Stimulated activated naive CD8-positive, alpha-beta T cell treated with anti-CD3 and anti-CD28 coated beads, Interleukin-15, amount 100 ng/mL, for 72 hours (primary cell): ENCODE measurements at places on chromosomes 1 and 21.

DNA sequence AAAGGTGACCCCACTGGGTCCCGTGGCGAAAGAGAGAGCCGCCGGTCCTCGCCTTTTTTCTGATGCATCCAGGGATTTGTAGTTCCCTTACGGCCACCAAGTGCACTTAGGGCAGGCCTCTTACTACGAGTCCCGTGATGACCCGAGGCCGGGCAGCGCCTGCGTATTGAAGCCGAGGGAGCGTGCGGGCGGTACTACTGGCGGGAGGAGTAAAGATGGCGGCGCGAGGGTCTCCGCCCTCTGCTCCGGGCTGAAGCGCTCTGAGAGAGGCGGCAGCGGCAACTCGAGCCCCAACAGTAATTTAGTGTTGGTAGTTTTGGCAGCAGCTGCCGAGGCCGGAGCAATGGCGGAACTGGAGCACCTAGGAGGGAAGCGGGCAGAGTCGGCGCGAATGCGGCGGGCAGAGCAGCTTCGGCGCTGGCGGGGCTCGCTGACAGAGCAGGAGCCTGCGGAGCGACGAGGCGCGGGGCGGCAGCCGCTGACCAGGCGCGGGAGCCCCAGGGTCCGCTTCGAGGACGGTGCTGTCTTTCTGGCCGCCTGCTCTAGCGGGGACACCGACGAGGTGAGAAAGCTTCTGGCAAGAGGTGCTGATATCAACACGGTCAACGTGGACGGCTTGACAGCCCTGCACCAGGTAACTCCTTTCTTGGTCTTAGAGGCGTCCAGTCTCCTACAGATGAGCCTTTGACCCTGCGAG lies at the start of gene PPP1R12B:
PPP1R12B (plus strand) TSS at position 191 of the 697 bp plus-strand sequence; CDS start at position 344, 153 bp downstream.
- DNase-seq = peak; percentile 93

DNA sequence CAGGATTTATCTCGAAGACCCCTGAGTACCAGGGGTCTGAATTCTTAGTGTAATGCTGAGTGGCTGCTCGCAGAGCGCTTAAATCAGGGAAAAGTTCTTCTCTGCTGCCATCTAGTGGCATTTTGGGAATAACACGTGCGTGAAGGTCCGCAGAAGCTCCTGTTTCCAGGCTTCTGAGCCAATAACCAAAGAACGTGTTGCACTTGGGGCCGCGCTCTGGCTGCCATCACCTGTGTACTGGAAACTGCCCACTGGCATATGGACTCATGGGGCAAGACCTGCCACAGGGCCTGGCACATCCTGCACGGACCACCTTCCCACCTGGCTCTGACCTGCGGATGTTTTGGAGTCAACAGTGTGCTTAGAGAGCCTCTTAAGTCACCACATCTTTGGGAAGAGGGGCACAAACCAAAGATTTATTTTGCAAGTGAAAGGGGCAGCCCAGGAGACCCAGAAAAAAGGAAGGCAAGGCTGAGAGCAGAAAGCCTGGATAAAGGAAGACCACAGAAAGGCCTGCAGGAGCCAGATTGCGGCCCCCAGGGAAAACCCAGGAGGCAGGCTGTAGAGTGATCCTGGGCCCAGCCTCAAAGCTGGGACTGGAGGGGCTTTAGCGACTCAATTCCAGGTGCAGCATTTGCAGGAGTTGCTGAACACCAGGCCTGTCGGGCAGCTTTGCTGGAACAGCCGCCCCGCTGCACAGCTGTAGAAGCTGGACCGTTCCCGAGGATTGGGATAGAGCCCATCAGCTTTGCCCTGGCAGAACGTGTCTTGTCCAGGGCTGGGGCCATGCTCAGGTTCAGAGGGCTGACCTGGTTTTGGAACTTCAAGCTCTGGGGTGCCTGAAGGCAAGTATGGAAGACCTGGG lies 13.0 kb downstream of the CHIT1 start:
- DNase-seq = peak; percentile 49

- DNase-seq = no peak
These were observed 102.6 kb downstream of the ADSS2 start for GRCh38 chr1:244349103-244349531.

GRCh38 chr21:15826147-15826780 lies 96.5 kb downstream of the USP25 start:
- DNase-seq = peak; percentile 7

GRCh38 chr1:43978551-43979260 lies at the start of gene B4GALT2:
B4GALT2 (plus strand) TSS chr1:43979210; CDS start chr1:43981161, 1,951 bp downstream.
- peak; percentile 33 for DNase-seq

- no peak for DNase-seq
These were observed 277.0 kb upstream of the BRINP3 start for GRCh38 chr1:190754666-190755065.

DNA sequence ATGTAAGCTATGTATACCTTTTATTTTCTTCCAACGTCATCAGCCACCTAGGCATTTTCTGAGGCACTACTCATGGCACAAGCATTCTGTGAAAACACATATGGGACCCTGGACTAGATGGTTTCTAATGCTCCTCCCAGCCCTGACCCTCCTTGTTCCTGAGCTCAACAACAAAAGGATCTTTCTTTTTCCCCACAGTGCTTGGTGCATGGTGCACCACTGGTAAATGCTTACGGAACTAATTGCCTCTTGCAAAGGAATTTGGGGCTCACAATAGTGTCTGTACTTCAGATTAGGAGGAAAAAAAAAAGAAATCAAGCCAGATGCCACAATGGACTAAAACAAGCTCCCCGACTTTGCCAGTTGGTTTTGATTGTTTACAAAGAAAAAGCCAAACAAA lies 390.5 kb downstream of the PLPP3 start:
- DNase-seq = no peak

- DNase-seq = no peak
These were observed at the start of gene HES2 for GRCh38 chr1:6419804-6420453. HES2 (minus strand) TSS chr1:6419919; CDS start chr1:6419820, 99 bp downstream.

- peak; percentile 83 for DNase-seq
These were observed 173.4 kb upstream of the RUNX1 start for GRCh38 chr21:35222541-35222941.

GRCh38 chr1:246781212-246781611 lies 57.0 kb downstream of the SCCPDH start:
- DNase-seq = no peak

- DNase-seq = no peak
These were observed 6.8 kb upstream of the HAO2 start for GRCh38 chr1:119361620-119362344.

DNA sequence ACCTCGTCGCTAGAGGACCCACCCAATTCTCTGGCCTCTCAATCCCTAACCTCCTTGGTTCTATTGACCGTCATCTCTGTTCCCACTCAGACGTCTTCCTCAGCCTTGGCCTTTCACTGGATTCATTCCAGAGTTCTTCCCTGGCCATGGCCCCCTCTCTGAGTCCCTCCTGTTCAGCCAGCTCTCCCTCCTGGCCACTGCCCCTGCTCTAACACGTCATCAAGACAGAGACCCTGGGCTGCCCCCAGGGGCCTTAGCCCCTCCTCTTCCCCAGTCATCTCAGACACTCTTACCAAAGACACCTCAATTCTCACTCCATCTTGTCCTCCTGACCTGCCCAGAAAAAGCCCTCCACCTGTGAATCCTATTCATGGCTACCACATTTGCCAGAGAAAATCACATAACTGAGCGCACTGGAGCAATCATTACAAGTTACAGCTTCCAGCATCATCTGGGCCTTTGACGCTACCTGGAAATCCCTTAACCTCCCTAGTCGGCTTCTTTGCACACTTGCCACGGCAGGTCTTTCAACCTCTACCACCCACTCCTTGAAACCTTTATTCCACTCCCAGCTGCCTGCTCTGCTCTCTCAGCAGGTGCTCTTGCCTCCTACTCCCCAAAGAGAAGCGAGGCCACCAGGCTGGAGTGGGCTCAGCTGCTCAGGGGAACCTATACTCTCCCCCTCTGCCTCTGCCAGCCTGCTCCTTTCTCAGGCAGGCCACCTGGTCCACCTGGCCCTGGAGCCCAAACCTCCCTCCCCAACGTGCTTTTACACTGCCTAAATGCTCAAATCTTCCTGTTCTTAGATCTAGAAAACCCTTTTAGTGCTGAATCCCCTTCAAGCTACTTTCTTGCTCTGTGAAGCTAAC lies 14.0 kb downstream of the DCST2 start:
- no peak for DNase-seq

DNA sequence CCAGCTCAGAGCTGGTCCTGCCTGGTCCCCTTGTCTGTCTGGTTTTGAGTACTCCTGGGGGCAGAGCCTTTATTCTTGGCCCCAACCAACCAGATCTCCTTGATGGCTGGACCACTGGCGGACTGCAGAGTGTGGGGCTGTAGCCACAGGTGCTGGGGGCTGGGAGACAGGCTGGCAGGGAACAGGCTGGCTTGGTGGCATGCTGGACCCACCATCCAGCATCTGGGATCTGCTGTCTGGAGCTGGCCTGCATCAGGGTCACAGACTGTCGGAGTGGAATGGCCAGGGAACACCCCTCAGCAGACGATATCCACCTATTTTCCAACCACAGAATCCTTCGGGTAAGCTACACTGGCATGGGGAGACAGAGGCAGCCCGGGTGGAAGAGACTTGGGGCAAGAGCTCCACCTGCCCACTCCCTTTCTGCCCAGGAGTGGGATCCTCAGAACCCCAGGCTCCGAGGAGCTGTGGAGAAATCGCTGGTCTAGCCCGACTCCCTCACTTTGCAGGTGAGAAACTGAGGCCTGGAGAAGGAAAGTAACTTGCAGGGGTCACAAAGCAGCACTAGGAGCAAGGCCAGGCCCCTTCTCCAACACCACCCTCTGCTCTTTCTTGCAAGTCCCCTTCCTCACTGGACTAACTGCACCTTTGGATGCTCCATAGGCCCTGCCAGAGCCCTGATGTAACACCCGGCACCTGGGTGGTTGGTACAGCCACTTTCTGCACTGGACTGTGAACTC lies 40.6 kb downstream of the TNNT2 start:
- no peak for DNase-seq

GRCh38 chr1:54137534-54138061 lies 15.2 kb downstream of the CDCP2 start:
- DNase-seq = no peak

- DNase-seq = no peak
These were observed 61.1 kb upstream of the GNG4 start for GRCh38 chr1:235710687-235711086.
